Colonic mucosa (tissue), 4 donors: ENCODE measurements at places on chromosomes 11 and 22.

GRCh38 chr11:32420937-32421901, 14.1 kb downstream of the WT1 start:
- DNase-seq, result no peak

GRCh38 chr11:117701781-117702180, 95.2 kb downstream of the DSCAML1 start:
- no peak for DNase-seq

GRCh38 chr11:123475469-123475868, 45.4 kb downstream of the GRAMD1B start:
- DNase-seq, result no peak

DNA sequence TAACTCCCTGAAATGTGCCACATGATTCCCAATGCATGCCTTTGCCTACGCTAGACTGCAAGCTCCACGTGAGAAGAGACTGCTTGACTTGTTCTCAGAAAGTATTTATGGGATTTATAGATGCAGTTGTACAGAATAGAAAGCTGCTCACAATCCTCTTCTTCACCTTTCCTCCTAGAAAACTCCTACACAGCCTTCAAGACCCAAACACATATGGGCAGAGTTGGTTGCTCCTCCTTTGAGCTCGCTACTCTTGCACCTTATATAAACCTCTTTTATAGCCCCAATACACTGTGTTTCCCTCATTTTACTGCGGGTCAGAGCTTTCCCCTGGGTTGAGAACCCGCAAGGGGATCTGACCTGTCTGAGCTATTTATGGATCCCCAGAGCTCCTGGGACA, 16.4 kb downstream of the C1QTNF6 start:
- DNase-seq, result no peak

GRCh38 chr11:65113361-65113756, 1.7 kb downstream of the TM7SF2 start:
- DNase-seq, result no peak

DNA sequence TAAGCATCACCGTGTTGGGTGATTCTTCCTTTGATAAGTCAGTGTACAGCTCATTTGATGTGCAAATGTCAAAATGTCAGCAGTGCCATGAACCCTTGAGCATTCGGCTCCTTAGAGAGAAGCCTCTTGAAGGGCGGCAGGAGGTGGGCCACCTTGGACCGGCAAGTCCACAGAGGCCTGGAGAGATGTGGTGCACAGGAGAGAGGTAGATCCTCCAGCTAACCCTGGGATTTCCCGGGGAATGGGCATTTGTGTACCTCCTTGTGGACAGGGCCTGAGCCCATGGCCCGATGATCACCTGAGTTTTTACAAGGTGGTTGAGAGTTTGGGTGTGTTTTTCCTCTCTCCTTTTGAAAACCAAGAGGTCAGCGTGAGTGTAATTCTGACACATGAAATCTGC, 133.2 kb upstream of the RCN1 start:
- no peak for DNase-seq

GRCh38 chr11:68598816-68599653, 85.3 kb upstream of the GAL start:
- no peak for DNase-seq

- DNase-seq, result peak; percentile 2
Measured at GRCh38 chr22:48197189-48197690, 1434.8 kb downstream of the TBC1D22A start.

DNA sequence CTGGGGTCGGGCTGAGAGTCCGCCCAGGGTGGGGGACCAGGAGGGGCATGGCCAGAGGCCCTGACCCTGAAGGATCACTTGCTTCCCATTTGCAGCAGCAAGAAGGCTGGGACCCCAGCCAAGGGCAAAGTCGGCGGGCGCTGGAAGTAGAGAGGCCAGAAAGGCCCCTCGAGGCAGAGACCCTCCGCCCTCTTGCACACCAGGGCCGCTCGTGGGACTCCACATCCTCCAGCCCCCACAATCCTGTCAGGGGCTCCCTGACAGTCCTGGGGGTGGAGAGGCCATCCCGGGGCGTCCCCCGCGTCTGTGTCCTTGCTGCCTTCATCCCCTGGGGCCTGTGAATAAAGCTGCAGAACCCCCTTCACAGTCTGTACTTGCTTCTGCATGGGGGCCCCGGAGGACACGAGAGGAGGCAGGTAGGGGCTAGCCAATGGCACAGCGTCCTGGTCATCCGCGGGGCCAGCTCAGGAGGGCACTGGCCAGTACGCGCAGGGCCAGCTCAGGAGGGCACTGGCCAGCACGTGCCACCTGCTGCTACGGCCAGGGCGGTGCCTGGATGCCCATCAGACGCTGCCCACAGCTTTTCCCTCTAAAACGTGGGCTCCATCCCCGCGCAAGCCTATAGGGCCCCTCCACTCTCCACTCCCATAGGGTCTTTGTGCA, 8.7 kb upstream of the MRPL23 start:
- DNase-seq, result no peak

GRCh38 chr11:78228467-78228866, 39.7 kb downstream of the USP35 start:
- peak; percentile 44 for DNase-seq

- DNase-seq, result no peak
Measured at GRCh38 chr22:40728731-40729189, 49.5 kb downstream of the MCHR1 start.

GRCh38 chr22:32917577-32918354, 116.3 kb downstream of the TIMP3 start:
- DNase-seq, result no peak

DNA sequence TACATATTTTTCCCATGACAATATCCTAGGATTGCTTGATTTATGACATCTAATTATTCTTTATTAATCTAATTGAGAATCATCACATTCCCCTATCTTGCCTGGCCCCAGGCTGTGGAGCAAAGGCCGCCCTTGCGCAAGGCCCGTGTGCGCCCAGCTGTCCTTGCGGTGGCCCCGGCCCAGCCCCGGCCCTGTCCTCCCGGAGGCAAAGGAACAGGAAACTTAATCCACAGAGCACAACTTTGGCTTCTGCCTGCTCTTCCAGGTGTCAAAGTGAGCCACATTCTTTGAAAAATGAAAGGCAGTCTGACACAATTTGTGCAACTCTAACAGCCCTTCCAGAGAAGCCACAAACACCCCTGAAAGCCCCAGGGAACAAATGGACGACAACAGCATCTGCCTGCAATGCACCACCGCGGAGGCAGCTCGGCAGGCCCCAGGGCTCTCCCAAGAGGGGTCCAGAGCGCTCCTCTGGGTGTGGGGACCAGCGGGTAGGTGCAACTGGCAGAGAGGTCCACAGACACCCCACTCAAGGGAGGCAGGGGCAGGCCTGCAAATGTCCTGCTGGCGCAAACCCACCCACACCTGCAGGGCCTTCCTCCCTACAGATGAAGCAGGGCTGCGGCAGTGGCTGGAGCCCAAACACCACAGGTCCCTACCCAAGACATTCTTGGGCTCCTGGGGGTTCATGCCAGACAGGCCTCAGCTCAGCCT, 30.3 kb downstream of the GNB1L start:
- DNase-seq, result peak; percentile 12

- no peak for DNase-seq
Measured at GRCh38 chr11:76443268-76443980, 1.4 kb upstream of the EMSY start.

- no peak for DNase-seq
Measured at GRCh38 chr22:46881373-46882118, 119.1 kb downstream of the TBC1D22A start.

GRCh38 chr11:3120071-3120792, 44.9 kb downstream of the OSBPL5 start:
- DNase-seq, result no peak

DNA sequence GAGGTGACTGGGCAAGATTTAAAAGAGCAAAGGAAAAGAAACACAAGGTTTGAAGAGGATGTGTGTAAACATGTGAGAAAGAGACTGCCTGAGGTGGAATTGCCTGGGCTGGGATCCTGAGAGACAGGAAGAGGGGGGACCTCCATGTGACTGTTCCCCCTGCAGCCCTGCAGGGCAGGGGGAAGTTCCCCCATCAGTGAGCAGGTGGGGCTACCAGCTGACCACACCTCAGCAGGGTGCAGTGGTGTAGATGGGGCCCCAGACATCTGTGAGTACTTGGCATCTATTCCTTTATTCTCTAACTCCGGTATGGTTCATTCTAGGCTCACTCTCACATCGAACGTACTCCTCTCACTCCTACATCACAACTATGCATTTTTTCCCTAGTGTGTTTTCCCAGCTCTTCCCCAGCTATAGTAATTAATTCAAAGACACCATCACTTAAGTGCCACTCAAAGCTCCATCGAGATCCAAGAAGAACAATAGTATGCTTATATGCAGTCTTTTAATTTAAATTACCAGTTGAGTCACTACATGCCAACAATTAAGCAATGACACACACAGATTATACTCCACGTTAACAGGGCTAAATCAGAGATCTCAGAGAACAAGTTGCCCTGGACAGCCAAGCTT, 42.7 kb downstream of the LGR4 start:
- DNase-seq, result no peak

DNA sequence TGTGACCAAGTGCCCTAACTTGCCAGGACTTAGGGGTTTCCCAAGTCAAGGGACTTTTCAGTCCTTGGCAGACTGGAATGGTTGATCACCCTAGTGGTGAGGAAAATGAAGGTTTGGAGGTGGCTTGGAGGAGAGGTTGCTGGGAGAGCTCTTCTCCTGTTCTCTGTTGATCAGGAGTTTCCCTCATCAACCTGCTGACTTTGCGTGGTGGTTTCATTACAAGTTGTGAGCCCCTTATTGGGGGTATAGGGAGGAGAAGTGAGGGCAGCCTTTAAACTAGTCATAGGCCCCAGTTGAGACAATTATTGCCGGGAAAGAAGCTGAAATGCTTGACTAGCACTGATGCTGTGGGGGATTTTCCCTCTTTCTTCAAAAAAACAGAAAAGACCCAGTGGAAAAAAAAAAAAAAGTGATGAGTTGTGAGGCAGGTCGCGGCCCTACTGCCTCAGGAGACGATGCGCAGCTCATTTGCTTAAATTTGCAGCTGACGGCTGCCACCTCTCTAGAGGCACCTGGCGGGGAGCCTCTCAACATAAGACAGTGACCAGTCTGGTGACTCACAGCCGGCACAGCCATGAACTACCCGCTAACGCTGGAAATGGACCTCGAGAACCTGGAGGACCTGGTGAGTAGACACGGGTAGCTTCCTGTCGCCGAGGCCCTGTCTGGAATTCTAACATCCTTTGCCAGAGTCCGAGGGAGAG, at the start of gene CXCR5:
CXCR5 (plus strand) TSS at position 525 of the 704 bp plus-strand sequence; CDS start at position 575, 50 bp downstream.
- no peak for DNase-seq

DNA sequence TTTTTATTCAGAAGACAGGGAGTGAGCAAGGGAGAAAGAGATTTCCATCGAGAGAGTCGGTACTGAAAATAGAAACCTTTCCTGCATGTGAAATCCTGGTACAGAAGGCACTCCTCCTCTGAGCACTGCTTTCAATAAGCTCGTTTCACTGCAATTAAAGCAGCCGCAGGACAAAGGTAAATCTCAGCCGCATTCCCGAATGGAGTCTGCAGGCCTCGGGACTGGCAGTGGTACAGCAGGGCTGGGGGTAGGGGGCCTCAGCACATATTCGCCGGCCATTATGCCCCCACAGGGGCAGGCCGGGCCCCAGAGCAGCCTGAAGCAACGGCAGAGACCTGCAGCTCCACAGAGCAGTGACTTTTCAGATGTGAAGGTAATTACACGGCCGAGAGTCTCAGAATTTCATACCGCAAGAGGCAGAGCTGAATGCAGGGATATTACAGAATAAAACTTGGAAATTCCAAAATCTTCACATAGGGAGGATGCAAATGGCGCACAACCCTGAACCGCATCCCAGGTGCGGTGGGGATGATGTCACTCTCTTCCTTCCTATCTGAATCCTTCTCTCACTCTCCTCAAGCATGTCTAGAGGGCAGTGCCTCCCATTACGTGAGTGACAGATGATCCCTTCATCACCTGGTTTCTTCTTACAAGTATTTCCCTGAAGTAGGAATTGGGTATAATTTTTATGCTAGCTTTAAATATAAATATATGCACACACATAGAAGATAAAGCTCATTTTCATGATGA, 622.1 kb downstream of the OPCML start:
- no peak for DNase-seq

DNA sequence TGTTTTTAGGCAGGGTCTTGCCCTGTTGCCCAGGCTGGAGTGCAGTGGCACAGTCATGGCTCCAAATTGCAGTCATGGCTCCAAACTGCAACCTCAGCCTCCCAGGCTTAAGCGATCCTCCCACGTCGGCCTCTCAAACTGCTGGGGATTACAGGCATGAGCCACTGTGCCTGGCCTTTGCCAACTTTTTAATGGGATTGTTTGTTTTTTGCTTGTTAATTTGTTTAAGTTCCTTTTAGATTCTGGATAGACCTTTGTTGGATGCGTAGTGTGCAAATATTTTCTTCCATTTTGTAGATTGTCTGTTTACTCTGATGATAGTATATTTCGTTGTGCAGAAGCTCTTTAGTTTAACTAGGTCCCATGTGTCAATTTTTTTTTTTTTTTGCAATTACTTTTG, 10.0 kb upstream of the SCGB1D1 start:
- no peak for DNase-seq

GRCh38 chr11:20049231-20049630, 111.0 kb downstream of the DBX1 start:
- no peak for DNase-seq

DNA sequence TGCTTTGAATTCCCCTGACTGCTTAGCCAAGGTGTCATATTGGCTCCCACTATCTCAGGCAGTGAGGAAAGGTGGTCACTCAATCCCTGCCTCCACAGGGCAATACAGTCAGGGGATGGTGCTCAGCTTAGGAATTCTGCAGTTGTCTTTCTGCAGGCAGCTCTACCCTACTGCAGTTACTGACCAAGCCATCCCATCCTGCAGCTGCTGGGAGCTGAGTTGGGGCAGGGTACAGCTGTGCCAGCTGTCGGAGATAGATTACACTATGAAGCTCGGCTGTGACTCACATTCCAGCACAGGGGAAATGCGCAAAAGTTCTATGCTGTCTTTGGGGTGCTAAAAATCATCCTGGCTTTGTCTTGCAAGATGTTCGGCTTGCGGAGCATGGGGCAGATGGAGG, 4.4 kb upstream of the DAGLA start:
- DNase-seq, result no peak

DNA sequence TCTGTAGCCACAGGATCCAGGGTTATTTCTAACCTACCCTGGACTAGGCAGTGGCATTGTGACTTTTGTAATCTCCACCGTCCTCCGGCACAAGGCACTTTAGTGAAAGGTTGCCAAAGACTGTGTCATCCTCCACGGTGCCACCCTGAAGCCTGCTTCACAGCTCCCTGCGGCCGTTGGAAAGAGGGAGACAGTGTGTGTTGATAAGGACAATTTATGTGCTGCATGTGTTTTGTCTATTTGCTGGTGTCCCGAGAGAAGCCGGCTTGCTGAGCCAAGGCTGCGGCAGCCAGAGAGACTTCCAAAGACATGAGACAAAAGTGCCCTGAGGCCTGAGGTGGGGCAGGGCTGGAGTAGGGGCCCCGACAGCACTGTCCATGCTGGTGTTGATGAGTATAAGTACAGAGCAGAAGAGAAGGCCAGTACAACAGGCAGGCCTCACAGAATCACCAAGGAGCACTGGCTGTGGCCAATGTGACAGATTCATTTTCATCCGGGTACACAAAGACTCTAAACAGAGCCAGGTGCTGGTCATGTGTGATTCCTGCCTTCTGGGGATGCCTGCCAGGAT, 40.9 kb downstream of the GALNT18 start:
- no peak for DNase-seq
